ENCODE measurements at places on chromosomes 16 and 17. TPM values are rescaled to one million over a fixed set of nuclear protein-coding genes. Genes with fewer than 3 reads are reported as not detected.

DNA sequence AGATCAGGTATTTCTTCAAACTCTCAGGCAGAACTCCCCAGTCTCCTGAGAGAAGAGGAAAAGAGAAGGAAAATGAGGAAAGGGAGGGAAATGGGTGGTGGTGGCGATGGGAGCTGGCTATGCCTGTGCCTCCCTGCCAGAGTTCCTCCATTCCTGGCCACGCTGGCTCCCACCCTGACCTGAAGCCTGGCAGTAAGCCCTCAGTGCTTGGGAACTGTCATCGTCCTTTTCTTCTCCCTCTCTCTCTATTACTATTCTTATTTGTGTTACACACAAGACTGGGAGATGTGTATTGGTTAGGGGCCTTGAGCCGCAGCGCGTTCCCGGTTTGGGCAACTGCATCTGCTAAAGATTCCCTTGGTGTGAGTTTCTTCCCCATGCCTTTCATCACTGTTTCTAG lies 44.6 kb downstream of the GOSR1 start:
- no peak for DNase-seq

- no peak for DNase-seq
Measured at GRCh38 chr17:7809086-7809790, 24.8 kb upstream of the KDM6B start.

GRCh38 chr17:70239391-70239826 lies 70.1 kb downstream of the KCNJ2 start:
- no peak for DNase-seq

Gene SLC9A5
- 3.6 TPM for total RNA-seq

Gene SPPL2C
- total RNA-seq, result not detected

Gene SOX8
- total RNA-seq, result 2.0 TPM
